ENCODE measurements at places on chromosomes 7 and 10.
A peak's percentile ranks its signal among the peaks of the same experiment; 100 is the strongest.

DNA sequence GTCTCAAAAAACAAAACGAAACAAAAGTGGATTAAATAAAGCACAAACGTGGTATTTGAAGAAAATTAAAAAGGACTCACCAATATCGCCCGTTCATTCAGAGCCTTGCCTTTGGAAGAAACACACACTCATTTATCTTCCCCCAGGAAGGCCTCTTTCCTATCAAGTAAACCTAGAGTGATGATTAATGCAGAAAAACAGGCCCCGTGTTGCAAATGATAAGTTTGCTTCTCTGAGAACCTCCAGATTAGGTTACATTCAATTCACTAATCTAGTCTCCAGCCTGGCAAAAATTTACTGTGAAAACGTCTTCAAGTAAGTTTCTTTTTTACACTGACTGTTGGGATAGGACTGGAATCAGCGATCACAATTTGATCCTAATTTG, 78.0 kb upstream of the C1GALT1 start:
- DNase-seq = no peak

DNA sequence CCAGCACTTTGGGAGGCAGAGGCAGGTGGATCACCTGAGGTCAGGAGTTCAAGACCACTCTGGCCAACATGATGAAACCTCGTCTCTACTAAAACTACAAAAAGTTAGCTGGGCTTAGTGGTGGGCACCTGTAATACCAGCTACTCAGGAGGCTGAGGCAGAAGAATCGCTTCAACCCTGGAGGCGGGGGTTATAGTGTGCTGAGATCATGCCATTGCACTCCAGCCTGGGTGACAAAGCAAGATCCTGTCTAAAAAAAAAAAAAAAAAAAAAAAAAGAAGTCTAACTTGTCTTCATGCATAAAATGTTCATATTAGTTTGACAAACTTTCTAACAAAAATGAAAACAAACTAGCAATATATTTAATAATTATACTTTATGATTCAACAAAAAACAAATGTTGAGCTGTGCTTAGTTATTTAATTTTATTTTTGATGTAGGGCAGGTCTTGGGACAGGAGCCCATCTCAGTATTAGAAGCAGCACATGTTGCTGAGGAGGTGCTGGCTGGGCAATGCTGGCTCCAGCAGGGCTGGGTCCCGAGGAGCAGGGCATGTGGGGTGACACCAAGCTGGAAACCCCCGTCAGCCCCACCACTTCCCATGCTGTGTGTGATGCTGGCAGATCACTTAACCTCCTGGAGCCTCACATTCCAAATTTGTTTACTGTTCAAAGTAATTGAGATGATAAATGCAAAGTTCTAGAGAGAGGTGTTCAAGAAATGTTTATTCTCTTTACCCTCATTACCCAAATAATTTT, 335.3 kb upstream of the KLF6 start:
- DNase-seq = no peak

GRCh38 chr10:10475812-10476211, 541.9 kb upstream of the CELF2 start:
- peak; percentile 15 for DNase-seq

GRCh38 chr7:15798081-15798480, 111.6 kb upstream of the MEOX2 start:
- DNase-seq = no peak

DNA sequence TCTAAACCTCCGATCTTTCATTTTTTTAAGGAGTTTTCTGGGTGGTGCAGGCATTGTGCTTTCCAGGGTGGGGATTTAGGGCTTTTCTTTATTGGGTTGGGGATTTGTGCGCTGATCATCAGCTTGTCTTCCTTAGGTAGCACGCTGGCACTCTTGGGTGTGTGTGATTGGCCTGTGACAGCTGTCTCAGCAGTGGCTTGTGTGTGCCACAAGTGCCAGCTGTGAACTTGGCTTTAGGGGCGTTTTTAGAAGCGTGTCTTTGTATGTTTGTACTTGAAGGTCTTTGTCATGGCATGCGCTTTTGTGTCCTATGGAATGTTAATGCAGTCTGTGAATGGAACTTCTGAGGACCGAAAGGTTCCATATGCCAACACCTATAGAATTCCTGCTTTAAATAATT, 788 bp downstream of the AKAP9 start:
- peak; percentile 22 for DNase-seq

- peak; percentile 38 for DNase-seq
Measured at GRCh38 chr7:99218406-99219184, 10.7 kb upstream of the KPNA7 start.

DNA sequence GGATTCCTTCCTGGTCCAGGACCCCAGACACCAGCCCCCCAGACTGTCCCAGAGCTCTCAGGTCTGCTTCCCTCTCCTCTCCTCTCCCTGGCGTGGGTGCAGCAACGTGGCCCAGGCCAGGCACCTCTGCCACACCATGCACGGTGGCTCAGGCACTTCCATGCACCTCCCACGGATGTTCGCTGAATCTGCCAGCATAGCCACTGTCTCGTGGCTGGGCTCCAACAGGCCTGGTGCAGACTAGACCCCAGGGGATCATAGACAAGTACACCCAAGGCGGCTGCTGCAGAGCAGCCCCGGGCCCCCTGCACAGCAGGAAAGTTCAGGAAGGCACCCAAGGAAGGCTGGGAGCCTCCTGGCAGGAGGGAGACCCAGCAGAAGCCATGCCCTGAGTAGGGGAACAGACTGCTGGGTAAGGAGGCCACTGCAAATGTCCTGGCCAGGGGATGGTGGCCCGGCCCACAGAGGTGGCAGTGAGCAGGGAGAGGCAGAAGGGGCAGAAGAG, 4.4 kb downstream of the RASGEF1A start:
- DNase-seq = peak; percentile 49

- DNase-seq = no peak
Measured at GRCh38 chr7:120802751-120803150, 55.2 kb downstream of the TSPAN12 start.

DNA sequence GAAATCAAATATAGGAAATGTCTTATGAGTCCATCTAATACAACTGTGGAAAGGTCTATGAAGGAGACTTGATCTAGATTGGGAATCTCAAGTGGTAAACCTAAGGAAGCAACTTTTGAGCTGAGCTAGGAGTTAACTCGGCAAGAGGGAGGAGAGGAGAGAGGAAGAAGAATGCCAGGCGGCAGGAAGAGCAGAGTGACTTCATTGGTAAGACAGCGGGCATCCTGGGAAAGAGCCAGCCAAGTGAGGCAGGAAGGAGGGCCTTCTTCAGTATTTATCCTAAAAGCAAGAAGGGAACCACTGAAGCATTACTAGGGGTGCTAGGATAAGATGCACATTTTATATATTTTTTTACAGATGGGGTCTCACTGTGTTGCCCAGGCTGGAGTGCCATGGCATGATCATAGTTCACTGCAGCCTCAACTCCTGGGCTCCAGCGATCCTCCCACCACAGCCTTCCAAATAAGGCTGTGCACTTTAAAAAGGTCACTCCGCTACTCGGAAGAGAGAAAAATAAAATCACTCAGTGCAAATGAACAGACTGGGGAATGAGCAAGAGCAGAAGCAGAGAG, 2.0 kb downstream of the BCL7B start:
- no peak for DNase-seq

- no peak for DNase-seq
Measured at GRCh38 chr7:42661312-42661711, 250.6 kb downstream of the C7orf25 start.
